ENCODE measurements at places on chromosomes 16 and 17. TPM values are rescaled to one million over a fixed set of nuclear protein-coding genes. Genes with fewer than 3 reads are reported as not detected.

Gene NPIPB6
- total RNA-seq: not detected

Gene KRTAP2-2
- not detected for total RNA-seq

Gene SECTM1
- 0.50 TPM for total RNA-seq

Gene BCL6B
- 1.2 TPM for total RNA-seq

Gene RHBDL1
- 0.89 TPM for total RNA-seq

Gene RBFOX1
- total RNA-seq: not detected

Gene KRTAP2-3
- total RNA-seq: not detected

Gene SLC16A13
- total RNA-seq: 5.9 TPM

Gene COG4
- 39.0 TPM for total RNA-seq

Gene LIG3
- total RNA-seq: 50.4 TPM

Gene ACSF2
- total RNA-seq: 14.5 TPM

Gene SMTNL2
- total RNA-seq: not detected

Gene GJC1
- total RNA-seq: 5.6 TPM

Gene PLXDC1
- total RNA-seq: 1.7 TPM

Gene EMP2
- not detected for total RNA-seq

Gene CDC6
- total RNA-seq: 118 TPM

Gene CDH16
- not detected for total RNA-seq

Gene PMFBP1
- 1.2 TPM for total RNA-seq

Gene PIPOX
- total RNA-seq: 3.0 TPM

Gene FOXN1
- not detected for total RNA-seq

Gene FAM20A
- not detected for total RNA-seq

Gene KRT37
- not detected for total RNA-seq

Gene RAB11FIP4
- total RNA-seq: 39.1 TPM

Gene AARS1
- 162 TPM for total RNA-seq

Gene TNK1
- 6.9 TPM for total RNA-seq

Gene CTF1
- total RNA-seq: 0.32 TPM

All from activated CD8-positive, alpha-beta T cell treated with anti-CD3 and anti-CD28 coated beads for 36 hours (primary cell).